ENCODE measurements at places on chromosomes 4 and X.

DNA sequence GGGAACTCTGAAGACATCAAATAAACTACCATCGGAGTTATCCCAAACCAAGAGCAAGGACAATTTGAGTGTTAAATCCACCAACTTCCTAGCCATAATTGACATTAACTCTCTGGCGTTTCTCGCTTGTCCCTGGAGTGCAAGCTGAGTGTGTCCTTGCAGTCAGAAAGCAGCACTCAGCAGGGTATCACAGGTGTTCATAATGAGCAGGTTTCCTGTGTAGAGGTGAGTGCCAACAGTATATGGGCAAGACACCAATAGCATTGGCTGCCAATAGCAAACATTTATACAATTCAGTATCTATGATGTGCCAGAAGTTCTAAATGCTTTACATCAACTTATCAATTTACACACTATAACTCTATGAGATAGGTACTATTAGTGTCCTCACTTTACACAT, 11.2 kb downstream of the BLTP1 start:
- no peak for DNase-seq

GRCh38 chr4:100174985-100175383, 15.3 kb downstream of the DDIT4L start:
- no peak for DNase-seq

- DNase-seq = no peak
Measured at GRCh38 chrX:109264878-109265277, 217.0 kb downstream of the GUCY2F start.

DNA sequence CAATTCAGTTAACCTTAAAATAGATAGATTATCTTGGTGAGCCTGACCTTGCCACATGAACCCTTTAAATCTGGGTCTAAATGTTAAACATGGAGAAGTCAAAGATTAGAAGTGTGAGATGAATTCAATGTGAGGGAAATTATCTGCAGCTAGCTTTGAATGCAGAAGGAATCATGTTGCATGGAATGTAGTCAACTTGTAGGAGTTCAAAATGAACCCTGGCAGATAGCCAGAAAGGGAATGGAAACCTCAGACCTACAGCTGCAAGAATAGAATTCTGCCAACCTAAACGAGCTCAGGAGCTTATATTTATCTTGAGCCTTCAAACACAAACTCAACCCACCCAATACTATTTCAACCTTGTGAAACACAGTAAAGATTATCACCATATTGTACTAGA, 632.5 kb downstream of the KCTD8 start:
- DNase-seq = no peak

GRCh38 chr4:20251796-20252655, at the start of gene SLIT2:
SLIT2 (plus strand) TSS chr4:20251905; CDS start chr4:20253816, 1,911 bp downstream.
- no peak for DNase-seq

DNA sequence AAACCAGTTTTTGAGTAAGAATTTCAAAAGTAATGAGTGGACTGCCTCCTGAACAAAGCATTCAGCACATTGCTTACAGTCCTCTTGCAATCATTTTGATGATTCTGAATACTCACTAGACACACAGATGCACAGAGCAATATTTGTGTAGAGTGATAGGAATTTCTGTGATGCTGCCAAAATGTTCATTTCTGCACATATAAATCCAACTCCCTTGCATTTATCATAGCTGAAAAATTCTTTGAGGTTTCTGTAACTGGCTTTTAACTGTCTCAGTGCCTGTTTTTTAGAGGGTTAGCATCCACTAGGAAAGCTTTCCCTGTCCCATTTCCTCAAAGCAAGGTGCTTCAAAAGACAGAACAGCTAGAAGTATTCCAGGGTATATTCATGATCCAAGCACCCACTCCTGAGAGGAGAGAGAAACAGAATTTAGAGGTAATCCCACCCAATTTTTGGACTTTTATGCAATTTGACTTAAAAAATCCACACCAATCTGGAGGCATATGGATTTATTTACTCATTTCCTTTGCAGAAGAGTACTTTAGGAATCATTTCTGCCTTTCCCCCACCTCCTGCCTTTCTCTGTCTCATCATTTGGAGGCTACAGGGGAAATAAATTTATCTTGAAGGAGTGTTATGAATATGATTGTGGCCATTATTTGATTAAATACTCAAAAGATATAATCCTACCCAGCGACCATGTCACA, 234.5 kb upstream of the SLIT2 start:
- DNase-seq = no peak

DNA sequence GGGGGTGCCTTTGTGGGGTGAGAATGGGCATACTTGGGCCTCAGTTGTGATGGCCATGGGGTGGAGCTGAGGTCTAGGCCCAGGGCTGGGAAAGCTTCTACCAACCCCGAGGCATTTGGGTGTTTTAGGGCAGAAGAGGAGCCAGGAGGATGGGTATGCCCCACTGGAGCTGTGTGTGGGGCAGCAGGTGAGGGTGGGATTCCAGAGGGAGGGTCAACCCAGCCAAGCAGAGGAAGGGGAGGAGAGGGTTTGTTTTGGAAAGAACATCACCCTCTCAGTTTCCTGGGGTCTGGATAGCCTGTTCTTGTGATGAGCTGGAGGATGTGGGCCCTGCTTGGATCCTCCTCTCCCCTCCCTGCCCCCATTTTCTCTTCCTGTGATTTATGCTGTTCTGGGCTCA, 620 bp downstream of the IL9R start:
- DNase-seq = no peak

GRCh38 chrX:154332561-154332960, 37.0 kb downstream of the TKTL1 start:
- no peak for DNase-seq

DNA sequence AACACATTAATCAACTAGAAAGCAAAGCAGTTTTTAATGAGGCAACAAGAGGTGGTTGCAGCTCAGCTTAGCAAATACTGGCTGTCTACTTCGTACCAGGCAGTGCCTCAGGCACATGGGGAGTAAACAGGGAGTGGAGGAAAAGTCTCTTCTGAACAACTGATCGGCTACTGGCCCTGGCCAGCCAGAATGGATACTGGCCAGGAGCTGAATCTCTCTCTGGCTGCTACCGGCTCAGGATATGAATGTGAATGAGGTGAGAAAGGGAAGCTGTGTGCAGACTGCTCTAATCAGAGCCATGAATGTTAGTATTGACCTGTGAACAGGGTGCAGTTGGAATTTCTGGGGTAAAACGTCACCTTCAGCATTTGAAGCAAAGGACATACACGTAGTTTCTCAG, 77.3 kb downstream of the STK32B start:
- DNase-seq = no peak

DNA sequence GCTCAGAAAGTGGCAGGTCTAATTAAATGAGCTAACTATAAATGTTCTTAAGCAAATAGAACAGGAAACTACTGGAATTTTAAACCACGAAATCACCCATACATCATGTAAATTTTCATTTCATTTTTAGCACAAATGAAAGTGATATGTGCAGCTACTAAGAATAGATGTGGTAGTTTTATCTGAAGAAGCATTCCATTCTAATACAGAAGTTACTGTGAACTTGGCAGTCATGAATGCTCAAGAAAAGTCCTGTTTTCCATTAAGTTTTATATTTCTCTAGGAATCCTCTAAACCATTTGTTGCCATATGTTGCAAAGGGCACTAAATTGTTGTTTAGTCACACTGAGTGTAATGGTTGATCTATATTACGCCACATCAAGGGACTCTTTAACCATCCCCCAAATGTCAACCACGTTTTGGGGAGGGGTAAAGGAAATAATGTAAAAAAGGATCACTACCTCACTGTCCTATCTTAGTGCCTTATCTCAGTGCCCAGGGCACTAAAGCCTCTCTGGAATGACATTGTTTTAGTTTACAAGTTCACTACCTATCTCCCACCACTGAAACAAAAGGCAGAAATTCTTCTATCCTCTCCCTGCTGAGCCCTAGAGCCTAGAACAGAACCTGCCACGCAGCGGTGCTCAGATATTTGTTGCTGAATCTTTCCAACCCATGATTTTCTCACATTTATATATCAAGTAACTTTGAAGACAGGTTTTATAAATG, 118.0 kb downstream of the SHISA3 start:
- no peak for DNase-seq

- DNase-seq = no peak
Measured at GRCh38 chr4:54082168-54082567, 17.8 kb upstream of the CHIC2 start.

GRCh38 chr4:159024266-159024665, 78.6 kb upstream of the RAPGEF2 start:
- no peak for DNase-seq

- no peak for DNase-seq
Measured at GRCh38 chrX:72297953-72298730, 7.6 kb downstream of the CITED1 start.

GRCh38 chrX:19852014-19853005, 35.1 kb downstream of the SH3KBP1 start:
- no peak for DNase-seq

DNA sequence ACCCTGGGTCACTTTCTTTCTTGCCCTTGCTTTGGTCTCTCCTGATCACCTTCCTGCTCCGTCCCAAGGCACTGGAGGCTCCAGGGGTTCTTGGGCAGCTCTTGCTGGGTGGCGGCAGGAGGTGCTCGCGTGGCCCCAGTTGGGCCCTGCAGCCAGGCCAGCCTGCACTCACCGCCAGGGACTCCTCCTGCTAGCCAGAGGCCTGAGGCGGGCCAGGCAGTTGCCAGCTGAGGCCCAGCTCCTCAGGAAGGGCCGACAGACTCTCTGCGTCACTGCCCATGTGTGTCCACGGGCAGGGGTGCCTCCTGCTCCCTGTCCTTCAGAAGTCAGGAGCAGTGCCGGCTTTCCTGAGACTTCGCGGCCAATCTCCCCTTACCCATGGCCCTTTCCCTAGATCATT, 9.3 kb downstream of the SUV39H1 start:
- no peak for DNase-seq

- DNase-seq = no peak
Measured at GRCh38 chrX:107675823-107676555, 47.7 kb downstream of the PRPS1 start.

DNA sequence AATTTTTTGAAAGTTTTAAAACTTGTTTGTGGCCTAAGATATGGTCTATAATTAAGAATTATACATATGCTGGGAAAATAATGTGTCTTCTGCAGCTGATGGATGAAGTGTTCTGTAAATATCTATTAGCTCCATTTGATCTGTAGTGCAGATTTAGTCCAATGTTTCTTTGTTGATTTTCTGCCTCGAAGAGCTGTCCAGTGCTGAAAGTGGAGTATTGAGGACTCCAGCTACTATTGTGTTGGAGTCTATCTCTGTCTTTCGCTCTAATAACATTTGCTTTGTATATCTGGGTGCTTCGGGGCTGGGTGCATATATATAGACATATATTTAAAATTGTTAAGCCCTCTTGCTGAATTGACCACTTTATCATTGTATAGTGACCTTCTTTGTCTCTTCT, 2127.3 kb downstream of the PCDH7 start:
- DNase-seq = no peak

DNA sequence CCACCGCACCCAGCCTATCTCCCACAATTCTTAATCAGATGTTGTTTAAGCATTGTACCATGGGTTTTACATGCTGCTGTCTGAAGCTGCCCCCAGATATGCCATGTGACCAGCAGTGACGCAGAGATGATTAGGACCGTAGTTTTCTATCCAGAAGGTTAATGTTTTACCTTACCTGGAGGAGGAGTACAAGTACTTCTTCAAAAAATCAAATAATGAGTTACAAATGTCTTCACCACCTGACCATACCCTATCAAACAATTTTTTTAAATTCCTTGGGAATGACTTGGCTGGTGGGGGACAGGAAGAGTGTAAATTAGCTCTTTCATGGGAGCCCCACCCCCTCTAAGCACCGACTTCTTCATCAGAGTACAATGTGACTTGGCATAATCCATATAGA, 16.2 kb upstream of the SGMS2 start:
- no peak for DNase-seq

DNA sequence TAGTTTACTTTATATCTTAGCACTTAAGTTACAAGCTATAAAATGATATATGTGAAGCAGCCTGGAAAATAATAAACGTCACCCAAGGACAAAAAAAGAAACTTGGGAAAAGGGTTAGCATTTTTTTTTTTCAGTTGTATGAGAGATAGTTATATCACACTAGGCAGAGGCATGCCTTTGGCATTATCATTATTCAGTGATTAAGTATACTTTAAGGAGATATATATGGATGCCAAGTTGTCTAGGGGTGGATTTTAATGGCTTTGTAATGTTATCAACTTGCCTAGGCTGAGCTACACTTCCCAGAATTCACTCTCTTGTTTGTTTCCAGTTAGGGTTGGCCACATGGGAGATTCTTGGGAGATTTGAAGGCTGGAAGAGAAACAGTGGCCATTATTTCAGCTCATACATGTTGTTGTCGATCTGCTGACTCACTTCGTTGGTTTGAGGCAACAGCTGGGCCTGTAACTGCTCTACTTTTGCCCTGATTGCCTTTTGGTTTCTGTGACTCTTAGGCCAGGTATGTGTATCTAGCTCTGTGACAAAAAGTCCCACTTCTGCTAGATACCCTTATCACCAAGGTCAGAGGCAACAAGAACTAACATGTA, 11.5 kb upstream of the SRPX start:
- no peak for DNase-seq

DNA sequence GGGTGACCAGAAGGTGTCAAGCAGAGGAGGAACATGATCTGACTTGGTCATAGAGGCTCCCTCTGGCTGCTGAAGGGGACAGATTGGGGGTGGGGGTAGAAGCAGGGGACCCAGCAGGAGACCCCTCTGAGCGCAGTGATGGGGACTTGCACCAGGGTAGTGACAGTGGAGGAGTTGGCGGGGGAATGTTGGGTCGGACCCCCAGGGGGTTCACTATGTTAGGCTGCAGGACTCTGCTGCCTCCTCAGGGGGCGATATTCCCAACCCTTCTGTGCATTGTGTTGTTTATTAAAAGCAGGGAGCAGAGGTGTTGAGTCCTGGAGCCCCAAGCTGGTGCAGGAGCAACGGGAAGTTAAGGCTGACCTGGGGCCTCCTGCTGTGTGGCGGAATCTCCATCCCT, 8.8 kb downstream of the WDR13 start:
- DNase-seq = no peak

- DNase-seq = no peak
Measured at GRCh38 chrX:41265615-41266014, 68.3 kb upstream of the DDX3X start.

GRCh38 chrX:16838202-16839066, 31.7 kb downstream of the RBBP7 start:
- no peak for DNase-seq

GRCh38 chrX:12954981-12955380, 19.9 kb upstream of the TMSB4X start:
- DNase-seq = no peak

- DNase-seq = no peak
Measured at GRCh38 chr4:26126994-26127393, 193.8 kb upstream of the RBPJ start.
